ENCODE measurements at places on chromosomes 7 and 10.

DNA sequence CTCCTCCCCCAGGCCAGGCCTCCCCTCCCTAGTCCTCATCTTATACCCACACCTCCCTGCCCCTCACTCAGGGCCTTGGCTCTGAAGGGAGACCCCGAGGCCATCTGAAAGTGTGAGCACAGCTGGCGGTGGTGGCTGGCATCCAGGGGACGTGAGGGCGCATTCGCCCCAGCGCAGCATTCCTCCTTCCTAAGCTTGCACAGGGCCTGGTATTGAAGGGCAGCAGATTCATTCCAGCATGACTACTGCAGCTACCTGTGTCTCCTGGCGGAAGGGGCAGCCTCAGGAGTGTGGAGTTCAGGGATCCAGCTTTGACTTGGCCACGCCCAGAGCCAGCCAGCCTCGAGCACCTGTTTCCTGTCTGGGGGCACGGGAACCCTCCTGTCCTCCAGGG lies 72.6 kb downstream of the PARP12 start:
- DNase-seq = no peak

DNA sequence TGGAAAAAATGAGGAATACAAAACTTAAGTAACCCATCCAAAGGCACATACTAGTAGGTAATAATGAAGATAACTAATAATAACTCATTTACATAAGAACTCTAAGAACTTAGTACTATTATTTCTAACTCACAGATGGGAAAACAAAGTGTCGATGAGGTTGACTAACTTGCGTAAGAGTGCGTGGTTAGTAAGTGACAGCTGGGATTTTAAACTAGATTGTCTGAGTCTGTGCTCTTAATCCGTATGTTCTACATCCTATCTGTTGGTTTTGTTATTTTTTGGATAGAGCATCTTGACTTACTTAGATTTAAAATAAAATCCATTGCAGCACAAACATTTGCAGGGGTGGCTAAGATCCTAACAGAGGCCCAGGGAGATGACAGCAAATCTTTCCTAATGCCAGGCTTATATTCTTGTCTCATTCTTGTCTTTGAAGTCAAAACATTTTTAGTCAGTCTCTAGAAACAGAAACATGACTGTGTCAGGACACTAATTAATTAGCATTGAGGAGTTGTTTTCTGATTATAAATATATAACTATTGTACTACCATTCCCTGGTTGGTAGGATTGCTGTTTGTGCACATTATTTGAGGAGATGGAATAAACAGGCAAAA lies 11.7 kb downstream of the RPA3 start:
- no peak for DNase-seq

GRCh38 chr7:33815336-33815735 lies 90.0 kb upstream of the BMPER start:
- DNase-seq = no peak

- peak; percentile 81 for DNase-seq
These were observed at the start of gene REPIN1 for GRCh38 chr7:150368096-150368883. Gene REPIN1, plus strand, starts transcription at chr7:150368822. Its CDS starts 890 bp downstream, at chr7:150369712.

GRCh38 chr7:50554431-50555322 lies 10.5 kb downstream of the DDC start:
- no peak for DNase-seq

DNA sequence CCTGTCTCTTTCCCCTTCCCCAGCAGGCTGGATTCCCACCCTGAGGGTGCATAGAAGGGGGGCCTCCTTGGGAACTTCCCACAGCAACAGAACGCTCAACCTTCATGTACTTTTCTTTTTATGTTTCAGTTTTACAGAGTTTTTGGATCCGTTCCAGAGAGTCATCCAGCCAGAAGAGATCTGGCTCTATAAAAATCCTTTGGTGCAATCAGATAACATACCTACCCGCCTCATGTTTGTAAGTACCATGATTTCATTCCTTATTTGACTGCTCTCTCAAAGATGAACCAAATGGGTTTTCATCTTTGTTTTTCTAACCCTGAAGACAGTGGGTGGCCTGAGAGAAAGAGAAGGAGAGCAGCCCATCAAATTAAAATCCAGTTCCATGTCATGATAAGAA lies 46.7 kb downstream of the PLPP4 start:
- DNase-seq = peak; percentile 49

DNA sequence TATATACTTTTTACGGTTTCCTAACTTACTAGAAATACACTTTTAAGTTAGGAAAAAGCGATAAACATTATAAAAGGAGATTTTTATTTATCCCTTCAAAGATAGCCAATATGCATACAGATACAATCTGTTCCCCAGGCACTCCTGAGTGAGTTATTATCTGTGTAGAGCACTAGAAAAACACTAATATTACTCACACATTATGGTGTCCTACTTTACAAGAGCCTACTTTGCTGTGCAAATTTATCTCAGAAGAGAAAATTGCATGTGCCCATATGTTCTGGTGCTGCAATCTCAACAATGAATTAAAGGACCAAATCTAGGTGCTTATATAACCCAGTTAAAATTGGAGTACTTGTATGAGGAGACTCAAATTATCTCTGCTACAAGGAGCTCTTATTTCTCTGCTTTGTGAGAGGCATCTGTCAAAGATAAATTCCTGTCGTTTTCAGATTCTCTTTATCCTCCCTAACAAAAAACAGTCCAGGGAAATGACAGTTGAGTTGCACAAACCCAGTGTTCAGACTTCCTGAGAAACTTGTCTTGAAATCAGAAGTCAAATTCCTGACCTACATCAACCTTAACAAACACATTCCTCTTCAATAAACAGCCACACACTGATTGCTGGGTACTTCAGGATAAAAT lies 28.9 kb downstream of the CPA1 start:
- DNase-seq = peak; percentile 15

DNA sequence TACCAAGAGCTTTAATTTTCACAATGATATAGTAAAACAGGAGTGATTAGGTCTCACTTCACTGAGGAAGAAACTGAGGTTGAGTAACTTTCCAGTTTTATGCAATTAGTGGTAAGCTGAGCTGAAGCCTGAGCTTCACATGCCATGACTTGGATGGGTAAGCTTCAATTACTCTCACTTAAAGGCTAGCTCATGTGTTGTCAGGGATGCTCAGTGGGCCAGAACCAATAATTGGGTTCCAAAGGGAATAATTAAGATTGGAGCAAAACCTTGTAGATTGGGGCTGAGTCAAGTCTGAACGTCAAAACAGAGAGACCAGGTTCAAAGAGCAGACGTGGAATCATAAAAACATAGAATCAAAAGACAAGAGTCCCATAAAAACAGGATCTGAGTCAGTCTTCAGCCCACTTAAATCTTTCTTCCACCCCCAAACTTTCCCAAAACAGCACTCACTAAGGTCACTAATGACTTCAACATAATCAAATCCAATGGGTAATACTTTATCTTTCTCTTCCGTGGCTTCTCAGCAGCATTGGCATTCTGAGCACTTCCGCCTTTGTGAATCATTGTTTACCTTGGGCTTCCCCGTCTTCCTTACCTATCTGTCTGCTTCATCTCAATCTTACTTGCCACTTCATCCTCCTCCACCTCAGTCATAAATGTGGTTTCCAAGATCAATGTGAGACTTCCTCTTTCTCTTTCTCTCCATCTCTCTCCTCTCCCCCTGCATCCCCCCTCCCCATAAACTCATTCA lies 23.0 kb upstream of the EGFR start:
- no peak for DNase-seq

GRCh38 chr7:105866102-105866801 lies 10.1 kb downstream of the ATXN7L1 start:
- no peak for DNase-seq

- DNase-seq = no peak
These were observed 982.1 kb downstream of the NRG3 start for GRCh38 chr10:82856957-82857613.

DNA sequence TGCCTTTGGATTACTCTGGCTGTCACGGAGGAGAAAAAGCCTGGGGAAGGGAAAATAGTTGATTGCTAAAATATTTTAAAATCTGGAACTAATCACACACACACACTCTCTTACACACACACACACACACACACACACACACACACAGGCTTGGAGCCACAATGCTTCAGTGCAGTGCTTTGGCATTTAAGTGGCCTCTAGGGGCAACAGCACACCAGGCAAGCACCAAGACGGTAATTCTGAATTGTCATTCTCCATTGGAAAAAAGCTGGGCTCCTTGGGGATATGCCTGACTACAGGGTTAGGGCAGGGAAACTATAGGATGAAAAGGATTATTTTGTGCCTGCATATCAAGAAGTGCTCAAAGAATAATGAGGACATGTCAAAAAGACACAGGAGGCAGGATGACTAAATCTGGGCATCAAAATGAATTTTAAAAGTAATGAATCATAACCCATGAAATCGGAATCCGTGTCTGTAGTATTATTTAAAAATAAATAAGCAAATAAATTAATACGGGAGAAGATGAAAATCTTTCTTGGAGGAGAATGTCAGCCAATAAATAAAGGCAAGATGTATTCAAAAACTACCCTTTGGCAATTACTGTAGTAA lies 30.4 kb upstream of the DDC start:
- peak; percentile 43 for DNase-seq

DNA sequence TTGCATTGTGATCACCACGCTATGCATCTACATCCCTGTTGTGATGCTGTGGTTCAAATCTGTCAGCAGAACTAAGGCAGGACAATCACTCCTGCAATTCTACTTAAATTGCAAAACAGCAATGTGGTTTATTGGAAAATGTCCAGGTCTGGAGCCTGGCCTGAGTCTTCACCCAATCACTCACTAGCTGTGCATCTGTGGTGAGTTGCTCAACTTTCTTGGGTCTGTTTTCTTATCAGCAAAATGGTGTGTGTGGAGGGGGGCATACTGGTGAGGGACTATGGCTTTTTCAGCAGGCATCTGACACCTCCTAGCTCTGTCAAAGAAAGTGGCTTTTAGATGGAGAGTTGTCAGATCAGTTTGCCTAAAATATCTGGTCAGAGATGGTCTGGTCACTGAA lies 108.3 kb upstream of the FEZF1 start:
- DNase-seq = no peak

- DNase-seq = no peak
These were observed 93.6 kb downstream of the VOPP1 start for GRCh38 chr7:55478700-55479099.

DNA sequence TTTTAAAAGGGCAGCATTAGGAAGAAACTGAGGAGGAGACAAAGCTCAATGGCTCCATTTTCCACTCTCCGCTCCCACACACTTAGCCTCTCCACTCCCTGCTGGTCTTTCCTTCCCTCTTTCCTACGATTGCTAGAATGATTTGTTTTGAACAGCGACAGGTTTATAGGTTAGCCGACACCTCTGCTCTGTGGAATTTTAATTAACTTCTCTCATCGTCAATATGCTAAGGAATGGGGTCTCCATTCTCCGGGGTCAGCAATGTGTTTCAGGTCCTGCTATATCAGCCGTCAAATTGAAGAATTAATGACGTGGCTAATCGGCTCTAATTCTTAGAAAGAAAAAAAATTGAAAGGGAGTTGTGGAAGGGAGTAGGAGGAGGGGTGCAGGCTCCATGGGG lies 28.9 kb downstream of the FBXW4 start:
- DNase-seq = no peak

DNA sequence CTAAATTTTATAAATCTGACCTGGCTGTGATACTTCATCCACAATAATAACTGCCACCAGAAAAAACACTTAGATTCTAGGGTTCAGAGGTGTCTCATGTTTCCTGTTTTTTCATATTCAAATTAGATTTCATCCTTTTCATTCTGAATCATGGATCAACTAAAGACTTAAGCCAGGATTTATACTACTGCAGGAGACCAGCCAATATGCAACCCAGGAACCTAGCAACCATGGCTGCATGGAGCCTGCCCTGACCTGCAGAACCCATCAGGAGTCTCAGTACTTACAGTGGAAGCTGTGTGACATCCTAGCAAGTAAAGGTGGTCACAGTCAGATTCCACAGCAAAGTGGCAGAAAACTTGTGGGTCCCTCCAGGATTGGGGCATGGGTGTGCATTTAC lies 40.5 kb upstream of the RNF148 start:
- no peak for DNase-seq

DNA sequence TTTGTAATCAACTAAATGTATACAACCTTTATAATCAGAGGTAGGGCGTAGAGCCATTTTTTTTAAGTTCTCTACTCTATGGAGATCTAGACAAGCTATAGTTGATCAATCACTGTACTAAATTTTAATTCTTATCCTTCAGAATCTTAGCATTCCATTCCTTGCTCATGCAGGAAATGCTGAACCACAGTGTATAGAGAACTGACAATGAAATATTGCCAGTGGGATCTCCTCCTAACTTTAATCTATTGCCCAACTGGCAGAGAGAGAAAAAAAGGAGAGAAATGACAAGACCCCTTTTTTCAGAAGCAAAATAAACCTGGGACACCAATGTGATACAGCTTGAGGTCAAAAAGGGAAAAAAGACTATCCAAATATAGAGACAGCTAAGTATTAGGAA lies 26.4 kb upstream of the PPP3CB start:
- DNase-seq = no peak

DNA sequence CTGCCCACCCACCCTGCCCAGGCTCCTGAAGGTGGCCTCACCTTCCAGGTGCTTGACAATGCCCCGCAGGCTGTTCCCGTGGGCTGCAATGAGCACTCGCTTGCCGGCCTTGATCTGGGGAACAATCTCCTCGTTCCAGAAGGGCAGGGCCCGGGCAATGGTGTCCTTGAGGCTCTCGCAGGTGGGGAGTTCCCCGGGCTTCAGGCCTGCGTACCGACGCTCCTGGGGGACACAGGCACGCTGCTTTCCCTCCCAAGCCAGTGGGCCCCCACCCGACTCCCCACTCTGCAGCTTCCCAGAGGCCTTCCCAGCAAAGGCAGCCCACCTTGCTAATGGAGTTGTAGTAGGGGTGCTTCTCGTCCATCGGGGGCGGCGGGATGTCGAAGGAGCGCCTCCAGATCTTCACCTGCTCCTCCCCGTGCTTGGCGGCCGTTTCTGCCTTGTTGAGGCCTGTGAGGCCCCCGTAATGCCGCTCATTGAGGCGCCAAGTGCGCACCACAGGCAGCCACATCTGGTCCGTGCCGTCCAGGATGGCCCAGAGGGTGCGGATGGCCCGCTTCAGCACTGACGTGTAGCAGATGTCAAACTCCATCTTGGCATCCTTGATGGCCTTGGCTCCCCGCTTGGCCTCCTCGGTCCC lies 456 bp downstream of the PGAM2 start:
- DNase-seq = no peak

DNA sequence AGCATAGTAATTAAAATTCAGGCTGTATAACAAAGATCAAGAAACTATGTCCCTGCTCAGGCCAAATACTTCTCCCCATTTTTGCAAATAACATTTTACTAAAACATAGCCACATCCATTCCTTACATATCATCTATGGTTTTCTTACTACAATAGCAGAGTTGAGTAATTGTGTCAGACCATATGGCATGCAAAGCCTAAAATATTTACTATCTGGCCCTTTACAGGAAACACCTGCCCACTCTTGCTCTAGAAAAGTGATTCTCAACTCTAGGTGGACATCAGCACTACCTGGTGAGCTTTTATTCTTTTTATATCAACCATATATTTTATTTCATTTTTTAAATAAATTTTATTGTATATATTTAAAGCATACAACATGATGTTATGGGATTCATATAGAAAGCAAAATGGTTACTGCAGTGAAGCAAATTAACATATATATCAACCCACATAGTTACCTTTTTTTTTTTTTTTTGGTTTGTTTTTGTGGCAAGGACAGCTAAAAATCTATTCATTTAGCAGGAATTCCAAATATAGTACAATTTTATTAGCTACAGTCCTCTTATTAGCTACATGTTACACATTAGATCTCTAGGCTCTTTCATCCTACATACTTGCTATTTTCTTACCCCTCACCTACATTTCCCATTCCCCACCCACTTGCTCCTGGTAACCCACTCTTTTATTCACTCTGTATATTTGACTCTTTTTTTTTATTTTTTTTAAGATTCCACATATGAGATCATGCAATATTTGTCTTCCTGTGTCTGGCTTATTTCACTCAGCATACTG lies 19.6 kb downstream of the ABI1 start:
- no peak for DNase-seq
